Activated CD4-positive, alpha-beta T cell treated with anti-CD3 and anti-CD28 coated beads, Interleukin-2, amount 10 ng/mL, durations not matched to agents 7 days and 5 days (primary cell): ENCODE measurements at places on chromosomes 4 and X. TPM values are rescaled to one million over a fixed set of nuclear protein-coding genes. Genes with fewer than 3 reads are reported as not detected.

- DNase-seq: no peak
These were observed 325.7 kb upstream of the PCDH10 start for GRCh38 chr4:132823419-132823818.

KANTR gene
- 10.5 TPM for total RNA-seq

GRCh38 chrX:21398426-21398825, 24.2 kb downstream of the CNKSR2 start:
- DNase-seq: no peak

DNA sequence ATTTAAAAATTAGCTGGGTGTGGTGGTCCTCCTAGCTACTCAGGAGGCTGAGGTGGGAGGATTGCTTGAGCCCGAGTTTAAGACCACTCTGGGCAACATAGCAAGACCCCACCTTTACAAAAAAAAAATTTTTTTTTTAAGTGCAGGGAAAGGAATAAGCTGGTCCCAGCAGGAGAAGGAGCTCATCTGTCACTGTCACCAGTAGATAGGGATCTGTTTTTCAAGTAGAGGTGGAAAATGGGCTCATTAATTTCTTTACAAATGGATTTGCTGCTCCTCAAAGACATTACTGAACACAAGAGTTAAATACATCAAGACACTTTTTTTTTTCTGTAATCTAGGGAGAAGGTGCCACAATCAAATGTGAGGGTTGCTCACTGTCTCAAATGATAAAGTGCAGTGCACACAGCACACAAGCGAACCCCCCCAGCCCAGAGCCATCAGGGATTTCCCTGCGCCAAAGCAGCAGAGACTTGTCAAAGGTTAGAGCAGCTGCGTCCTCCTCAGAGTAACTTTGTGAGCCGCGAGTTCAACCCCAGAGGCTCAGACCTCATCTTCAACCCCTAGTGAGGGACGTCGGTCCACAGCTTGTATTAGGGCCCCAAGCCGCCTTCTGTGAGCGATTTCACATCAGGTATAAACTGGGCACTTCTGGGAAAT, 14.3 kb upstream of the MTNR1A start:
- no peak for DNase-seq

DNA sequence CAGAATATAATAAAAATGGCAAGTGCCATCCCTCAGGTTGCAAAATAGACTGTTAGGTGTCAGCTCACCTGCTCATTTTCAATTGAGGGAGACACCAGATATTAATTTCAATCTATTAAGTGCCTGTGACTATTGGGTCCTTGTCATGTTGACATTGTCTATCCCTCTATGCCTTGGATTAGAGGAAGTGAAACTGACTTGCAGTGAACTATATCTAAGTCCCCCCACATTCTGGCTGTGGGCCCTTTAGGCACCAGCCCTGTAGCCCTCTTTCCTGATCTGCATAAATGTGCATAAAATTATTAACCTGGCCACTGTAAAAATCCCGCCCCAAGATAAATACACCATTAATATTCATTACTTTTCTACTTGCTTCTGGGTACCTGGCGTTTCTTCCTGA, 293.0 kb upstream of the CLNK start:
- no peak for DNase-seq

GRCh38 chr4:44100456-44100855, 348.2 kb downstream of the KCTD8 start:
- DNase-seq: no peak

- DNase-seq: no peak
These were observed 1521.7 kb downstream of the RPA4 start for GRCh38 chrX:98405376-98405775.

CHST7 gene
- 9.9 TPM for total RNA-seq

- no peak for DNase-seq
These were observed 11.3 kb upstream of the PPM1K start for GRCh38 chr4:88295656-88296055.

CT47A7 gene
- total RNA-seq: not detected

DNA sequence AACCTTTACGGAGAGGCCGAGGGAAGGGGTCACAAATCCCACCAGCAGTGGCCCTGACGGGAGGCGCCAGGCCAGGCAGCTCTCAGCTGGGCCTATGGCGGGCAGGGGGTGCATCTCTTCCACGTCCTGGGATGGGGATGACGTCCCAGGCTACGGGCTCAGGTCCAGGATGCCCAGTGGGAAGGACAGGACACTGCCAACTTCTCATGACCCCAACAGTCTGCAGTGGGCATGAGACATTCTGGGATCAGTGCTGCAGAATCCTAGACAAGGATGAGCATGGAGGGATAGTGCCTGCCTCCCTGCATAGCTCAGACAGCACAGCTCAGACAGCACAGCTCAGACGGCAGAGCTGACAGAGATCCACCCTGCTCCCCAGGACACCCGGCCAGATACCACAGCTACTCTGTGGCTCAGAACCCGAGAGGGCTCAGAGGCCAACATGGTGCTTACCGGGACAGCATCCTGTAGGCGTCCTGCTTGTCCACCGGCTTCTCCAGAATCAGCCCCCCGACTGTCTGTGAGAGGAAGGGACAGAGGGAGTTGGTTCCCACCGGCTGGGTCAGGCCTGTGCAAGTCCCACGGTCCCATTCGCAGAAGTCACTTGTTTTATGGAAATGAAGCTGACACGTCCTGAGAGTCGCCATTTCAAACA, 17.3 kb downstream of the ASMTL start:
- peak; percentile 4 for DNase-seq

DNA sequence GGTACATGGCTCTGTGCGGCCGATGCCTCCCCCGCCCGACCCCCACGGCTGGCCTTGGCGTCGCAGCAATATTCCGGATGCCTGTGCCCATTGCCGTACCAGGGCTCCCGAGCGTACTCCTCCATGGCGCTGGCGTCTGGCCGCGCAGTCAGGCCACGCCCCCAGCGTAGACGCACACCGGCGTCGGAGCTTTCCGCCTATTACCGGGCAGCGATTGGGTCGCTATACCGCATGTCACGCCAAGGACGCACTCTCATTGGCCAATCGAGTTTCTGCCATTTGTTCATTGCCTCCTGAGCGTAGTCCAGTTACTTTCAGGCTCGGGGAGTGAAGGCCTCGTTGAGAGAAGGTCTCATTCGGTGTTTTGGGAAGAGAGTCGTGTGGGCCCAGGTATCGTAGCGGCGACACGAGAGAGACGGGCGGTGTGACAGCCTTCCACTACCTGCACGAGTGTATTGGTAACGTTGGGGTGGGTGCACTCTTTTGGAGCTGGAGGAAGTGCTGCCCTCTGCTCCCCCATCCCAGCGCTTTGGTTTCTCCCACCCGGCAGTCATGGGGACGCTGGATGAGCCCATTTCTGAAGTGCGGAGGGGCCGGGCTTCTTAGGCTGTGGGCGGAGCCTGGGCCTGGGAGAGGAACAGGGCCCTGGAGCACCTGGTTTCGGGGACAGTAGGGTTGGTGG, at the start of the genes PQBP1 and TIMM17B:
Gene PQBP1, plus strand, starts transcription at position 306 of the 682 bp plus-strand sequence. CDS start 580 bp downstream, outside the sequence.
Gene TIMM17B, minus strand, starts transcription at position 144 of the 682 bp plus-strand sequence. Its CDS starts 19 bp downstream, at position 125.
- DNase-seq: peak; percentile 90

ZDHHC15 gene
- 0.04 TPM for total RNA-seq

CNGA1 gene
- not detected for total RNA-seq

GRCh38 chr4:15361529-15361928, 66.3 kb upstream of the C1QTNF7 start:
- DNase-seq: no peak

DNA sequence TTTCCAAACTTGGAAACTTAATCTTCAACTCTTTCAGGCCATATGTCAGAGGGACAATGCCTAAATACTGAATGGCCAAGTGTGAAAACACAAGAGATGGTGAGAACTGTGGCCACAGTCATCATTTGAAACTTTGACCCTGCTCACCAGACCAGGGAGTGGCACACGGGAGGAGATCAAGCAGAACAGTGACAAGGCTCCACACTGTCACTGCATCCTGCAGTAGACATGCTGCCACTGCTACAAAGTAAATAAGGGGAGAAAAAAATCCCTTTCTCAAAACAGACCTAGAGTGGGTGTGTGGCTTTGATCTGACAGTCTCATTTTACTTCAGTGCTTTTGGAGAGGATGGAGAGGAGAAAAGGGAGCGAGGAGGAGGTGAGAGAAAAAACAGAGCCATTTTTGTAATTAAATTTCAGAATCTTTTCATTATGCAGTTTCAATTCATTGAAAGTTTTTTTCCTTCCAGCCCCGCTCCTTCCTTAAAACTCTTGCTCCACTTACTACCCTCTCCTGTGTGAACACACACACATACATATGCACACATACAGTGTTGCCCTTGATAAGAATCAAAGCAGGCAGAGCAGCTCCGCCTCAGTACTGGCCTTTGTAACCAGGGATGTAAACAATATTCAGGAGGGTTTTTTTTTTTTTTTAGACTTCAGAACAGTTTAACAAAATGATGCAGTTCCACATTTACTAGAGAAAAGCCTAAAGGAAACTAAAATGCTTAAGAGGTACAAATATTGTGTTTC, 34.4 kb downstream of the NEXMIF start:
- DNase-seq: no peak

- DNase-seq: no peak
These were observed 72.2 kb downstream of the MAML3 start for GRCh38 chr4:140081641-140082390.

AWAT2 gene
- not detected for total RNA-seq

BMX gene
- total RNA-seq: not detected

PDCL2 gene
- not detected for total RNA-seq
